Brain microvascular endothelial cell (primary cell): ENCODE measurements at places on chromosomes 5 and 9.

GRCh38 chr5:95800553-95800952 is 22.0 kb downstream of the GLRX start:
- DNase-seq: no peak

DNA sequence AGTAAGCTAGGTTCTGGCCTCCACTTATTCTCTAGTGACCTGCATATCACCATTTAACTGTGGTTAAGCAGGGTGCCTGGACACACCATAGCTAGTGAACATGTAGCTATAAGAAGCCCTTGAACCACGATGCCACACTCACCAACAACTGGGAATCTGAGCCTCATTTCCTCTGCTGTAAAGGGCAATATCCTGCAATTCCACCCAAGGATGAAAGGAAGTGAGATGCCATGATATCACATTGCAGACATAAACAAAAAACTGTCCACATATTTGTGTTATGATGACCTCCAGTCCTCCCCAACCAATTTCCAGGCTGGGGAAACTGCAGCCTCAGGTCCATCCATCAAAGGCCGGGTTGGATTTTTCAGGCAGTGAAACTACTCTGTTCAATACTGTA is 10.4 kb downstream of the TNIP1 start:
- no peak for DNase-seq

DNA sequence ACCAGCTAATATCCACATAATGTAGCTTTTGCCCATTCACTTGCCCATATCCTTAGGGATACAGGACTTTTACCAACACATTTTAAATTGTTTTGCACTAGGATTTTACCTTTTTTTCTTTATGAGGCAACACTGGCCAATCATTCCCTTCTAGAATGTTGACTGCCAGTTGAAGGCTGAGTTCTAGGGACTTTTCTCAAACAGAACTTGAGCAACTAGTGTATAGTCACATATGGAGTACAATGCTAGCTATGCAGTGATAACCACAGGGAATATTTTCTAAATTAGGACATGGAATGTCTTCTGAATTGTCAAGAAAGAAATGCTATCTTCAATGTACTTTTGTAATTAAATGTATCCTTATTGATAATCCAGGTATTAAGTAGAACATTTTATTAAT is 133.6 kb downstream of the OXCT1 start:
- peak; percentile 25 for DNase-seq

DNA sequence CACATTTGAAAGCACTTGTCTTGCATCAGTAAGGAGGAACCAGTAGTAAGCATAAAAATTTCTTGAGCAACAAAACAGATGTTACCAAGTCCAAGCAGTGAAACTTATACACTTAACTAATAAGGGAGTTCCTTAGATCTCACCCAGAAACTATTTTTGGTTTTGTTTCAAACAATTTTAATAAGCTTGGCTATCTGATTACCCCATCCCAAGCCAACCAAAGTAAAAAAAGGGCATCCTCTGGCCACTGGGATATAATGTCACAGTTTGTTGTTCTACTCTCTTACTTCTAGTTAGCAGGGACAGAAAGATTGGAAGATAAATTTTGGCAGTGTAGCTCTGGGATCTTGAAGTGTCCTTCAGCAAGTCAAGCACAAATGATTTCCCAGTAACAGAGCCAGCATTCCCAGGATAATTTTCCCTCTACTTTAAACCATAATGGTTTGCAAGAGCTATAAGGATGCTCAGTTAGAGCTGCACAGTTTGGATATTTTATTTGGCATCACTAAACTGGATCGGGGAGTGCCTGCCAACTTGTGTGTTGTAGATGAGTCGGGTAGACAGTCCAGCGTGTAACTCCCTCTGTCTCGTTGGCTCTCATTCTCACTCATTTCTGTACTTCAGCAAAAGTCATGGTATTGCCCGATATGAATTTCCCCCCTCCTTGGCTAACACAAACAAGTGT is 161.9 kb upstream of the HMHB1 start:
- no peak for DNase-seq

DNA sequence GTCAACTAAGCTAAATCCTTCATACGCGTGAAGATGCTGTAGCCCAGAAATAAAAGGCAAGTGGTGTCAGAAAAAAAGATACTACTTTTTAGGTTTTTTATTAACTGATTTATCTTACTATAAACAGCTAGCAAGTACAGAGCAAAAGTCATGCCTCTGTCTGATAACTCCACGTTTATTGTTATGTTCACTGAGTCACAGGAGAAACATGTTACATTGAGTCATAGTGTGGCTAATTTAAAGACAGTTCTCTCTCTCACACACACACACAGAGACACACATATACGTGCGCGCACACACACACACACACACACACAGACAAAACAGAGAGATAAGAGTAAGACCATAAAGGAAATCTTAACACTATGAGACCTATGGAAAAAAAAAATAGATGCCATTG is 770.0 kb upstream of the CDH10 start:
- no peak for DNase-seq

DNA sequence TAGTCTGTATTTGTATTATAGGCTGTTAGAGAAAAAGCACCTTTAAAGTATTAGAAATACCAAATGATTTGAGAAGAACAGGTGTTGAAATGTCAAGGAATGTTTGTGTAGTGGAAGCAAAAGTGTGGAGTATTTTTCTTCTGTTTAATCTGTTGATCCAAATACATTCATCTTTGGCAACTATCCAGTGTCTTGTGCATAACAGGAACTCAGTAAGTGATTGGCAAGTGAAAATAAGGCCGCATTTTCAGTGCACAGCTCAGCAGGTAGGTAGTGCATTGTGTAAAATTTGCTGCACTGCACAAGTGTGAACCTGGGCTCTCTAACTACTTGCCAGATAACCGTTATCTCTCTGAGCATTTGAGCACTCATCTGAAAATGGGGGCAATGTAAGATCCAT is 61.8 kb downstream of the CHSY3 start:
- DNase-seq: no peak

DNA sequence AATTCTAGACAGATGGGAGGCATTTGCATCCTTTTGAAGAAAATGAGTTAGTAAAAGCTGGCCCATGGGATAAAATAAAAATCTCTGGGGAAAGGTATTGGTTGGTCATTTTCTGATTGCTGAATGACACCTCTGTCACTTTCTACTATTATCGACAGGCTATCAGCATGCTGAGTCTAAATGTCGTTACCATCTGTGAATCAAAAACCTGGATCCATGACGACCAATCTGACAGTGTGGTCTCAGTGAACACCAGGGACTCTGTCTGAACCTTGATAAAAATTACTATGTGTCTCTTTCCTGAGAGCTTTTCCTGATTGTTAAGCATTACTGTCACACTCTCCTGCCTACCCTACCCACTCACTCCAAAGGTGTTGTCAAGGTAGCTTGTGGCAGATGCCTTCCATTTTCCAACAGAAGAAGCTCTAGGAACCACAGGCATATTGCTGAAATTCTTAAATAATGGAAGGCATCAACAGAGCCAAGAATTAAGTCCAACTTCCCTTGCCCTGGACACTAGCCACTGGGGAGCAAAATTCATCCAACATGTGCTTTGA is 12.6 kb upstream of the ASTN2 start:
- DNase-seq: no peak

DNA sequence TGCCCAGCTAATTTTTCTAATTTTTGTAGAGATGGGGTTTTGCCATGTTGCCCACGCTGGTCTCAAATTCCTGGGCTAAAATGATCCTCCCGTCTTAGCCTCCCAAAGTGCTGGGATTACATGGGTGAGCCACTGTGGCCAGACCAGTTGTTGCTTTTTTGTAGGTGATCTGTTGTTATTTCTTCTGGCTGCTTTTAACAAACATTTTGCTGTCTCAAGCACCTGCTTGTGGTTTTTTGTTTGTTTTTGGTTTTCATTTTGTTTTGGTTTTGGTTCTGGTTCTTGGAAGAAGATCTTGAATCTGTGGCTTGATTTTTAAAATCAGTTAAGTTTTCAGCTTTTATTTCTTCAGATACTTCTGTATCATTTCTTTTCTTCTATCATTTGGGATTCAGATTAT is 21.1 kb downstream of the ERCC6L2 start:
- no peak for DNase-seq

- DNase-seq: no peak
These were observed 276.5 kb upstream of the SMARCA2 start for GRCh38 chr9:1738511-1739100.

GRCh38 chr5:177336112-177336511 is 15.4 kb downstream of the LMAN2 start:
- no peak for DNase-seq

GRCh38 chr9:135797507-135798262 is 95.7 kb downstream of the KCNT1 start:
- DNase-seq: peak; percentile 23

GRCh38 chr5:54757541-54757940 is 227.9 kb downstream of the ESM1 start:
- no peak for DNase-seq

- no peak for DNase-seq
These were observed 33.8 kb upstream of the ORM1 start for GRCh38 chr9:114289106-114289505.

DNA sequence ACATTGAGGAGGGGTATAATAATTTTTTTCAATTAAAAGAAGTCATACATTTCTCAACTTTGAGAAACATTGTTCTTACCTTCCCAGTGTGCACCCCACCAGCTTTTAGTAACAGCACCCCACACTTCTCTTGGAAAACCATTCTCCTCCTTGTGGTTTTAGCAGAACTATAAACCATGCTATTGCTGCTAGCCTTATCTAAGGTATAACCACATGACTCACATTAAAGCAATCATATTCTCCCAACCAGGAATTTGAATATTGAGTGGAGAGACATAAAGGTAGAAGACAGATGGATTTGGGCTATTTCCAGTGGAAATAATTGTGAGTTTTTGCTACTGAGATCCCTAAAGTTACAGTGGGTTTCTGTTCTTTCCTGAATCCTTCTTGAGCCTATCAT is 43.5 kb upstream of the SRFBP1 start:
- no peak for DNase-seq

DNA sequence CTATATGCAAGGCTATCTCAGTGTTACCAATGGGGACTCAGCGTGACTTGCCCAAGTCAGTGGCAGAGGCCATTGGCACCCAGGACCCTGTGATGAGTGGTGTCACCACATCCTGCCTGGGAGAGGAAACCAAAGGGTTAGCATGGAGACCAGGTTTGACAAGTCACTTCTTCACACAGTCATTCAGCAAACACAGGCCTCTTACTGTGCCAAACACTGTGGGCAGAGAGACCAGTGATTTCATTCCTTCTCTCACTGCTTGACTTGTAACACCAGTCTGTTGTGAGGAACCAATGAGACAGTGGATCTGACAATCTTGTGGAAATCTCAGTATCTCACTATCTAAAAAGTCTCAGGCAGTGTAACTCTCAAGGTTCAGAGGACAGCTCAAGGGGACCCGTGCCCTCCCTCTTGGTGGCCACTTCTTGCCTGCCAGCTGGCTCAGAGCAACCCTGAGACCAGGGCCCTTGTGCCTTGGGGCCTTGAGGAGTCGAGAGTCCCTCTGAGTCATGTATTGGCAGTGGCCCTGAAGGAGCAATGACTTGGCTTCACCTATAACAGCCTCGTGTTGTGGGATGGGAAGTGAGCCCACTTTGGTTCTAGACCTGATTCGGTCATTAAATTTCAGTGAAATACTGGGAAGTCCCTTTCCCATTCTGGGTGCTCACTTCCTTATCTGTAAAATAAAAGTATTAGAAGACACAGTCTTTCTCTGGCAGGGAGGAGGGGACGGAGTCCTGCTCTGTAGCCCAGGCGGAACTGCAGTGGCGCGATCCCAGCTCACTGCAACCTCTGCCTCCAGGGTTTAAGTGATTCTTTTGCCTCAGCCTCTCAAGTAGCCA is 1.6 kb downstream of the FABP6 start:
- peak; percentile 25 for DNase-seq

DNA sequence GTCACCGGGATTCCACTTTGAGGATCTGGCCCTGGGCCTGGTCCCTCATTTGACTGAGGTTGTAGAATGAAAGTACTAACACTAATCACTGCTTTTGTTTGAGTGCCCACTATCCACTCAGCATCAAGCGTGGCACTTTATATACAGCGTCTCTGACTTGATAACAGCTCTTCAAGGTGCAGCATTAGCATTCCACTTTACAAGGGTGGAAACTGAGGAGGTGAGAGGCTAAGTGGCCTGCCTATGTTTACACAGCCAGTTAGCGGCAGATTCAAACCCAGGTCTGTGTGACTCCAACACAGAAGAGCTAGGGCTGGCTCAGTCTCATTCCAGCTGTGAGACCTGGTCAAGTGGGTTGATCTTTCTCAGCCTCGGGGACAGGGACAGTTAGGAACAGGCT is 5.9 kb downstream of the KCNMB1 start:
- no peak for DNase-seq

DNA sequence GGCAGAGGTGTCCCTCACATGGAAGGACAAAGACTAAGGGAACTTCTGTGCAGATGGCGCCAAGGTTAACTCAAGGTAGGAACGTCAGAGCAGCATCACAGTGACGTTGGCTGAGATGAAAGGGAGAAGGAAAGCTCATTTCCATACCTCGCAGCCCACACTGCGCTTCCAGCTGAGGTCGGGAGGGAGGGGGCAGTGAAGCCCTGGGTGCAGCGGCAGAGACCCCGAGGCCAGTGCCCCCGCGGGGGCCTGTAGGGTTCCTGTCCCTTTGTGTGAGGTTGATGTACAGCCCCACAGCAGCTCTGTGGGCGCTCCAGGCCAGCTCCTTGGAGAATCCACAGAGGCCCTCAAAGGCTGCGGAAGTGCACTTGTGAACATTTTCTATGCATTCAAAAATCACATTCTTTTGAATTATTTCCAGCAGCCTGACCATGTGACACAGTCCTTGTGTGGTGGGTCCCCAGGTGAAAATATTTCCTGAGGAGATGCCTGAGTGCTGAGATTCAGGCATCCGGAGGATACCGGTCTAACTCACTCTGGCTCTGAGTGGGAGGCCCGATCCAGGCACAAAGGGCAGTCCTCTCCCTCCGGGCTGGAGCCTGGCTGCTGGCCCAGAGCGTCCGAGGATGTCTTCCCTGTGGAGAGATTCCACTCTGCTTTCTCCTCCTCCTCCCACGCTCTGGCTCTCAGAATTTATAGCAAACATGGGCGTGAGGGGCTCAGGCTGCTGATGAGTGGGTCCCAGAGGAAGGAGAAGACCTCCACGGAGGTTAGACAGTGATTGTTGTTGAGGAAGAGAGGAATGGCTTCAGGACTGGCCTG is 150.7 kb downstream of the ICE1 start:
- no peak for DNase-seq

GRCh38 chr9:91727316-91727861 is 222.6 kb downstream of the ROR2 start:
- DNase-seq: peak; percentile 6

GRCh38 chr5:127428748-127429147 is 88.7 kb upstream of the PRRC1 start:
- DNase-seq: no peak

DNA sequence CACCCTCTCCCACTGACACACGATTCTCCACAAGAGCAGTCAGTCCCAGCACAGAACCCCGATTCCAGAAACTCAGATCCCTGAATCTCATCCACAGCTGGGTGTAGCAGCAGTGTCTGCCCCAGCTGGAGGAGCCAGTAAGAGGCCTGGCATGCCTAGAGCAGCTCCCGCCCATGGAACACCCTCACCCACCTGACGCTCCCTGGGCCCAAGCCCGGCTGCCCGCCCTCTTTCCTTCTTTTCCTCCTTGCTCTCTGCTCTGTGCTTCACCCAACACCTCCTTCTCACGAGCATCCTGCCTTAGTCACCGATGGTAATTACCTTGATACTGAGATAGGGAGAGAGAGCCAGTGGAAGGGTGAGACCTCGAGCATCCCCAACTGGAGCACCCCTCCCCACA is 8.7 kb downstream of the PCDH1 start:
- DNase-seq: no peak
